GM12864 (cell line): ENCODE measurements at places on chromosomes 12 and 14.

GRCh38 chr14:71212683-71213107 lies 305.4 kb downstream of the PCNX1 start:
- DNase-seq = no peak

DNA sequence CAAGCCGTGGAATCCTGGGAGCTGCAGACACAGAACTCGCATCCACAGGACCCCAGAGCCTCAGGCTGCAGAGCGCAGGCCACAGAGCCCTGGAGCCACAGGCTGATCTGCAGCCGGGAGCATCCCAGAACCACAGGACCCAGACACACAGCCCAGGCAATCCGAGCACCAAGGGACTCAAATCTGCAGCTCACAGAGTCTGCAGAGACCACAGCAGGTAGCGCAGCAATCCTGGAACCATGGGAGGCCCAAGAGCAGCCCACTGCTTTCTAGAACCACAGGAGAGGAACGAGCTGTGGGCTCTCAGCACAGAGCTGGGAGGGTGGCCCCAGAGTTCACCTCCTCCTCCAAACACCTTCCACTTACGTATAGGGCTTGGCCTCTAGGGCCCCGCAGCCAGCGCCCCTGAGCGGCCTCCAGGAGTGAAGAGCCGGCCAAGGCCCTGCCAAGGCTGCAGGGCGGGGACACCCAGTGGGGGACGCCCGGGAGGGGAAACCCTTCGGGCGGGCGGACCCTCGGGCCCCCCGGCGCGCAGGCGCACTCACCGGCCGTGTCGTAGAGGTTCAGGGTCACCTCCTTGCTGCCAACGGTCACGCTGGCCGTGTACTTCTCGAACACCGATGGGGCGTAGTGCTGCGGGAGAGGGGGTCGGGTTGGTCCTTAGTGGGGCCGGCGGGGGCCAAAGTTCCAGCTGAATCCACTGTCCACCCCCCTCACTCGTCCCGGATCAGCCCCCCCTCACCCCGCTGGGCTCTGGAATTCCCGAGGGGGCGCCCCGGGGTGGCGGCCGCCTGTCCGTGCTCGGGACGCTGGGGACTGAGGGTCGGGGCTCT lies 665 bp downstream of the RHOF start:
- no peak for DNase-seq

DNA sequence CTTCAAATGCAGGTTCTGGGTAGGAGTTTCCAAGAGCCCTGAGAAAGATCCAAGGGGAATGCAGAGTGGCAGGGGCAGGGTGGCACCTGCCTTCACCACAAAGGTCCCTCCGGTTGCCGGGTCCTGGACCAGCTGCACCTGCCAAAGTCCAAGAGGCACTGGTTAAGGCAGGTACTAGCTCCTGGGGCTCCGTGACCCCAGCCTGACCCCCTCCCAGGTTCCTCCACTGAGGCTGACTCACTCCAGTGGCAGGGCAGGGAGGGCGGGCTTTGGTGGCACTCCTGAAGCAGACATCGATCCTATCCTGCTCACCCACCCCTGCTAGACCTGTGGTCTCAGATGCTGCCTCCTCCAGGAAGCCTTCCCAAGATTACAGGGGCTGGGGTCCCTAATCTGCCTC lies 11.4 kb downstream of the RPS6KL1 start:
- no peak for DNase-seq

DNA sequence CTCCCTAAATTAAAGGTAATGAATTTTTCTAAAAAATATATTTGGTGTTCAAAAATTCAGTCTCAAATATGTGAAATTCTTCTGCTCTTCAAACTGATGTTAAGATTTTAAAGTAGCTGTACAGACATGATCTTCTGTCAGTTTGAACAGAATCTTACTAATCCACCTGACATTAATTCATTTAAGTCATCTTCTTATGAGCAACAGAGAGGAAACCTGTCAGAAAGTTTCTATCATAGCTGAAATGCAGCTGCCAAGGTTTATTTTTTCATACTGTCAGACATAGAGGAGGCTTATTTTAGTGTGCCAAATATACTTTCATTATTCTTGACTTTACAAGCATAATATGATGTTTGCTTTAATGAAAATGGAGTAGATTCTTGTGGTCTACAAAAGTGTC lies 686.6 kb upstream of the MIS18BP1 start:
- DNase-seq = no peak

GRCh38 chr12:112924986-112925385 lies 13.3 kb upstream of the OAS3 start:
- no peak for DNase-seq

GRCh38 chr12:102687523-102687922 lies 207.2 kb upstream of the IGF1 start:
- no peak for DNase-seq

- no peak for DNase-seq
Observed at GRCh38 chr12:89355243-89356068, 3.2 kb upstream of the DUSP6 start.

- no peak for DNase-seq
Observed at GRCh38 chr12:59014885-59015284, 94.6 kb upstream of the LRIG3 start.

DNA sequence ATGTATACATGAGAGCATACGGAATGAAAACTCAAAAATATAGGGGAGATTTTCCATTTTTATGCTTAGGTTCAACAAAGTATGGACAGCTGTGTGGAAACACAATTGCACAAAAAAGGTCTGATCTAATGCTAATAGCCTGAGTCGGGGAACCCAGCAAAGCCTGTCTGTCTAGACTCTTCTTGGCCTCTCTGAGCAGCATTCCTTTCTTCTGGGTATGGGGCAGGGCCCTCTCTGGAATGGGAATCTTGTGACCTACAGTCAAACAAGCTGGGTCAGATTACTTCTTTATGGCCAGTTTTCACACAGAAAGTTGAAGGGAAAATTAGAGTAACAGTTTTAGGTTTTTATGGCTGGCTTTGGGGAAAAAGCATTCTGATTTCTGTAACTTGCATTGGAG lies 534.0 kb upstream of the LMO3 start:
- DNase-seq = no peak

- no peak for DNase-seq
Observed at GRCh38 chr14:64688811-64689281, 15.4 kb upstream of the PLEKHG3 start.

- DNase-seq = no peak
Observed at GRCh38 chr12:46382408-46382963, 9.9 kb upstream of the SLC38A2 start.

GRCh38 chr14:85788470-85789233 lies 258.7 kb downstream of the FLRT2 start:
- no peak for DNase-seq

- DNase-seq = no peak
Observed at GRCh38 chr12:46222636-46223035, 46.2 kb downstream of the SLC38A1 start.

DNA sequence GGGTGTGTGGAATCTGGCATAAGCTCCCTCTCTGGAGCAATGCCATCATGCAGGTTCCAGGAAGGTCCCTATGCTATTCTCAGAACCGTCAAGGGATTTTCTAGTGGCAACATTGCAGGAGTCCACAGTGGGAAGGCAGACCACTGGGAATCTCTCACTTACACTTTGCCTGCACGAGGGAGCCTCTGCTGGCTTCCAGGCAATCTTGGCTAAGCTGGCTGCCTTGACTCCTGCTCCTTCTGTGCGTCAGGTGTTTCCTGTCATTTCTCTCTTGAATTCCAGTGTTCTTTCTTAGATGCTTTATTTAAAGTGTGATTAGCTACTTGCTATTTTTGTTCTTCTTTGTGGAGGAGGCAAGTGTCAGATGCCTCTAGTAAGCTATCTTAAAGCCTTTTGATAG lies 414.0 kb upstream of the ATP2B1 start:
- no peak for DNase-seq

- no peak for DNase-seq
Observed at GRCh38 chr14:32925439-32925838, 13.2 kb upstream of the NPAS3 start.

- no peak for DNase-seq
Observed at GRCh38 chr14:46596236-46596635, 55.3 kb downstream of the RPL10L start.

DNA sequence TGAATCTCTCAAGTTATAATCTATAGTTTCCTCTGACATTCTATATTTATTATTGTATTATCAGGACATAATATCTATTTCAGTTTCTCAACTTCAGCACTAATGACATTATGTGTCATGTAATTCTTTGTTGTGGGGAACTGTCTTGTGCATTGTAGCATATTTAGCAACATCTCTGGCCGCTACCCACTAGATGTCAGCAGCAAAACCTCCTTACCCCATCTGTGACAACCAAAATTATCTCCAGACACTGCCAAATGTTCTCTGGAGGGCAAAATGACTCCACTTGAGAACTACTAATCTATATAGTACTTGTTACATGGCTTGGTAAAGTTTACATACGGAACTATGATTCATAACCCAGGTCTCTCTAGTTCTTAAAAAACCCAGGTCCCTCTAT lies 110.2 kb downstream of the RASSF9 start:
- no peak for DNase-seq

GRCh38 chr14:50321009-50321660 lies 9.0 kb downstream of the DMAC2L start:
- DNase-seq = peak; percentile 77

- DNase-seq = no peak
Observed at GRCh38 chr12:126232711-126233110, 1167.5 kb downstream of the AACS start.

DNA sequence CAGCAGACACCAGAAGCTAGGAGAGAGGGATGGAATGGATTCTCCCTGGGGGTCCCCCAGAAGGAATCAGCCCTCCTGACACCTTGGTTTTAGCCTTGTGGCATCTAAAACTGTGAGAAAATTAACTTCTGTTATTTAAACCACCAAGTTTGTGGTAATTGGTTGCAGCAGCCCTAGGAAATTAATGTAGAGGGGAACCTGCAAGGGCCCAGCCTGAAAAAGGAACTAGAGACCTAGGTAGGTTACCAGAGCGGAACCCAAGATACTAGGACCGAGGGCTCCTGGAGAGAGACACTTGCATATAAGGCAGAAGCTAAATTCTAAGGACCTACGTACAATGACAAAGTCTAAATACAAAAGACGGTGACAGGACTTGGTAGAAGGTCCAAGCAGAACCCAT lies 8.1 kb upstream of the DENND5B start:
- peak; percentile 77 for DNase-seq

GRCh38 chr12:114152890-114153289 lies 186.8 kb upstream of the RBM19 start:
- no peak for DNase-seq

DNA sequence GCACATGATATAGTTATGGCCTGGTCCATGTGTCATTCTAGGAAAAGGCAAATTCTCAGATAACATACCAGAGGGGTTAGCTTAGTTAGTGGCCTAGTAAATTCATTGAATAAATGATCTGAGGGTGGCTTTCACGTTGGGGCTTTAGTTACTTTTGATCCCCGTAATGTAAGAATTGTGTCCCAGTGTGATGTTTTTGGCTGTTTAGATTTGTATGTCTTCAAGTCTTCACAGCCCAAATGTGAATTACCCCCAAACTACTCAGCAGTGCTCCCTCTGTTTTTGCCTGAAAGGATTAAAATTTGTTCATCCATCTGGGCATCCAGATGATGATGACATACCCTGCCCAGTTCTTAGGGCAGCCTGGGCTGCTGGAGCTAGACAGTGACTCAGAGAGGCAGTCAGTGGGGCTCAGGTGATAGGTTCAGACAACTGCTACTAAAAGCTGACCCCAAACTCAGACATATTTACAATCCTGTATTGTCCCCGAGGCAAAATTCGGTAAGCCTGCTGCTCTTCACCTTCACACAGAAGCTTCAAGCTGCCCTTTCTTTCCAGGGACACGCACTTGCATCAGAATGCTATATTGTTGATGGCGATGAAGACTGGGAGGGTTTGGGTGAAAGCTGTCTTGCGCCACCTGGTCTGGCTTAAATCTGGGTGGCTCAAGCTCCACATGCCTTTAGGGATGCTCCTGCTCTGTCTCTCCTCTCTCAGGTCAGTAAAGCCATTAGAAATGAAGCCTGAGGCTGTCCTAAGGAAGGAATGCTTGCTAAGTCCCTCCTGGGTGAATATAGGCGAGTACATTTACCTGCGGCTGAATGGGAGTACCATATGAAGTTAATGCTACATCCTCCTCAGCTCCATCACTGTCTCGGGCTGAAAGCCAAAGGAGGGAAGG lies 10.3 kb downstream of the GPRC5D start:
- DNase-seq = no peak

DNA sequence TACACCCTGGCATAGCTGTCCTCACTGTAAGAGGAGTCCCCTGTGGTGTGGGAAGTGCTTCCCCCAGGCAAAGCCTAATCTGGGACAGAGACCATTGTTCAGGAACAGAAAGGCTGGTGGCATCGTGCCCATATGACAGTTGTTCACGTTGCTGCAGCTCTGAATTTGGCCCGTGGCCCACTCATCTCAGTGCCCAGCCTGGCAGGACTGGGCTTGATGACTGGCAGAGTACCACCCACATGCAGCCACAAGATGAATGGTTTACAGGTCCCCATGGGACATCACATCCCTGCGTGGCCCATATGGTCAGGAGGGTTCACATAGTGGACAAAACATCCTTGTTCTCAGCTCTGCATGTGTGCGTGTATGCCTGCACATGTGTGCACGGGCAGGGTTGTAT lies 17.5 kb downstream of the IQSEC3 start:
- no peak for DNase-seq

GRCh38 chr14:90375934-90376333 lies 20.9 kb upstream of the CALM1 start:
- DNase-seq = no peak

GRCh38 chr12:131105736-131106348 lies 152.1 kb downstream of the ADGRD1 start:
- DNase-seq = no peak

GRCh38 chr14:81172881-81173280 lies 47.9 kb downstream of the GTF2A1 start:
- no peak for DNase-seq

GRCh38 chr12:6058481-6059161 lies 65.8 kb downstream of the VWF start:
- DNase-seq = no peak

GRCh38 chr12:15196678-15197505 lies 24.3 kb downstream of the RERG start:
- DNase-seq = no peak
